Bronchial epithelial cell (primary cell): ENCODE measurements at places on chromosomes 4 and X. TPM values are rescaled to one million over a fixed set of nuclear protein-coding genes. Genes with fewer than 3 reads are reported as not detected.

The SLC9B1 gene
- 0.79 and 1.0 TPM in 2 replicates for total RNA-seq

The IL2RG gene
- total RNA-seq: 0.26 TPM in 1 of 2 replicates, not detected in the other

The RHOXF1 gene
- not detected in 2 replicates for total RNA-seq

The PRR32 gene
- total RNA-seq: not detected in 2 replicates

The GAGE12J gene
- not detected in 2 replicates for total RNA-seq

The IQCM gene
- not detected in 2 replicates for total RNA-seq

The SLC25A31 gene
- total RNA-seq: not detected in 2 replicates
